Brain microvascular endothelial cell (primary cell): ENCODE measurements at places on chromosomes 2 and 18.

GRCh38 chr2:61045999-61046398, 19.7 kb upstream of the SANBR start:
- DNase-seq: no peak

DNA sequence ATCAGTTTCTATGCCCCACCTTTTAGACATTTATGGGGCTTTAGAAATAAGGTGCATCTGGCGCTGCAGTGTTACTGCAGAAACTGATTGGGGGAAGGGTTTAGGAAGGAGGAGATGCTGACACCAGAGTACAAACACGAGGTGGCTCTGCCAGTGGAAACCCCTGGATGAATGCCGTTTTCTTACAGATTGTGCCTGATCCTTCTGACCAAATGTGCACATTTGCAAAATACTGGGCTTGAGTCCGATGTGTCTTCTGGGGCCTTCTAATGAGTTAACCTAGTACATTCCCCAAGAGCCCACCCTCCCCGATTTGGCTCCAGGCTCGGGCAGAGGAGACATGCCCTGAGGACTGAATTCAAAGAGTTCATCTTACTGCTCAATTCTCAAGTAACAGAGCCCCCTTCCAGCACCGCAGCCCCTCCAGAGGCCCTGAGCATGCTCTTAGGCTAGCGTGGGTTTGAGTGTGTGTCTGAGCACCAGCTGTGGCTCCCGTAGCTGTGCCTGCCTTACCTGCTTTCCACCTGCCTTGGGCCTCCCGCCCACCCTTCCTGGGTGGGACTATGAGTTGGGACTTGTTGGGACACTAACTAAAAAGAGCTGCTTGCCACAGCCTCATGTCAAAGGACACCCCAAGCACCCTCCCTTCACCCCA, 116.7 kb upstream of the COPS8 start:
- DNase-seq: no peak

DNA sequence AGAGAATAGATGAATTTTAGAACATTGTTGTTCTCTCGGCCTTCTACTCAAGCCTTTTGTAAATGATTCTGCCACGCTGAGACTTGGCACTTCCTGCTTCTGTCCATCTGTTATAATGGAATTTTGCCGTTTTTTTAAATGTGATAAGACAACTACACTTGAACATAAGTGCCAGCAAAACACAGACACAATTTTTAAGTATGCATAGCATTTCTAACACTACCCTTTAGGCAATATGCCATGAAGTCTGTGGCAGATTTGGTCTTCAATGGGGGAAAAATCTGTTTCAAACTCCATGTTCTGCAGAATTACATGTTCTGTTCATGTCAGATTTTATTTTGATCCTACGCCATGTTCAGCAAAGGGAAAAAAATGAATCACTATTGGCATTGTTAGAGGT, 1170.7 kb upstream of the SLC39A10 start:
- DNase-seq: no peak

DNA sequence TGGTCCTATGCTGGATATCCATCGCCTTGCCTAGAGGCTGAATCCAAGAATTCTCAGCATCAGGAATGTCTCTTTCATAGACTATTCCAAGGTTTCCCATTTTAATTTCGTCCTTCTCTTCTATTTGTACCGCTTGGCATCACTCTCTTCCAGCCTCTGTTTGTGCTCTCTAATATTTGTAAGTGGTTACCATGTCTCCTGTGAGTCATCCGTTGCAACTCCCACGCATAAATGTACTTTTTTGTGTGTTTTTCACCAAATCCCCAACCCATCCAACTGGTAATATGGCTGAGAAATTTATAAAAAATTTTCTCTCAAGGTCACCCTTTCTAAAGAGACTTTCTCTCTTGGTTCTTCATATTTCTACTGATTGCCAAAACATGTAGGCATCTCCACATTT, 21.8 kb downstream of the COLEC12 start:
- peak; percentile 82 for DNase-seq

DNA sequence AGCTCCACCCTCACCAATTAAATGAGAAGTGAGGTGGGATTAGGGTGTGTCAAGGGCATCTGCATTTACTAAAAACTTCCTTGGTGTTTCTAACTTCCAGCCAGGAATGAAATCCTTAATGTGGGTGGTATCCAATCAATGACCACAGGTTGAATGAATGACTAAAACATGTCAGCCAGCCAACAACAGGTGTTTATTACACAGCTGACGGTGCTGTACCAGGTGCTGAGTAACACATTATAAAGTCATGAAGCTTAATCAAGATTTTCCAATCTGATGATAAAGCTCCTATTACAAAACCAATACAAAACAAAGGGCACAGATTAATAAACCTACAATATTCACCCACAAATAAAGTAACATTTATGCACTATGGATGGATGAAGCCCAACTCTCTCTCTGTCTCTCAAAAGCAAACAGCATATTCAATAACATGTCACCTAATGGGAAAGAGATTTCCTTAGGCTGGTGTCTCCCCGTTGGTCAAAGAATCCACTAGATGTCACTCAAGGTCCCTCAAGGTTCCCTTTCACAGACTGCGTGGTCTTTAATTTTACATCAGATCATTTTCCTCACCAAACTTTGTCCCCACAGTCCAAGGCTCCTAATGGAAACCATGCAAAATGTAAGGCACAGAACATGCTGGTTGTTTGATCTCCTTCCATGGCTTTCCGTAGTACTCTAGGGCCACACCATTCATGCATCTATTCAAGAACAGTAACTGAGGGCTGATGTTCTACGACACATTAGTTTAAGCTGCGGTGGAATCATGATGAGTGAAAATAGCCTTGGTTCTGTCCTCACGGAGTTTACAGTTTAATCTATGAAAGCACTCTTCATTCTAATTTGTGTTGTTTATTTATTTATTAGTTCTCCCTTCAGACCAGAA, 6.4 kb upstream of the PTPN4 start:
- peak; percentile 49 for DNase-seq

DNA sequence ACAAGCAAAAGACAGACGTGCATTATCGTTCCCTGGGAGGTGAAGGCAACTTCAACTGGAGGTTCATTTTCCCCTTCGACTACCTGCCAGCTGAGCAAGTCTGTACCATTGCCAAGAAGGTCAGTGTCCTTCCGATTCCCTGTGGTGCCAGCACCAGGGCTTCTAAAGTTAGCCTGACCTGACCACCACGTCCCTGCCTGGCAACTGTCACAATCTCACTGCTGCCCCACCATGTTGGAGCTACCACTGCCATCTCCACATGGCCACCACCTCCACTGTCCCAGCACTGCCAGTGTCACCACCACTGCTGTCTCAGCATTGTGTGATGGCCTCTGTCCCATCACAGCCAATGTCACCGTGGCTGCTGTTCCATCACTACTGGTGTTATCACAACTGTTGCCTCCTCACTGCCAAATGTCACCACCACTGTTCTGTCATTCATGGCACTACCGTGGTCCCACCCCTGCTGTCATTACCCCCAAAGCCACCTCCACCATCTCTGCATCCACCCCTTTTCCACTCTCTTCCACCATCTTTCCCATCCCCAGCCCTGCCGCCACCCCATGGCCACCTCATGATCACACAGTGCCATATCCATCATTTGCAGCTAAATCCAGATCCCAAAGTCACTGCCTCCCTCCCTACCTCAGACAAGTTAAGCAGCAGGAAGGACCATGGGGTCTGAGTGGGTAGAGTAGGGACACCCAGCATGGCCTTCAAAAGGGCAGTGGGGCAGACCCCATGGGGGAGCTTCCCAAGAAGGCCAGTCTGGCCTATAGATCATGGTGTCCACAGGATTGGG, 216.5 kb downstream of the DYSF start:
- DNase-seq: no peak

- peak; percentile 75 for DNase-seq
These were observed 19.9 kb upstream of the RAB31 start for GRCh38 chr18:9688036-9688741.

DNA sequence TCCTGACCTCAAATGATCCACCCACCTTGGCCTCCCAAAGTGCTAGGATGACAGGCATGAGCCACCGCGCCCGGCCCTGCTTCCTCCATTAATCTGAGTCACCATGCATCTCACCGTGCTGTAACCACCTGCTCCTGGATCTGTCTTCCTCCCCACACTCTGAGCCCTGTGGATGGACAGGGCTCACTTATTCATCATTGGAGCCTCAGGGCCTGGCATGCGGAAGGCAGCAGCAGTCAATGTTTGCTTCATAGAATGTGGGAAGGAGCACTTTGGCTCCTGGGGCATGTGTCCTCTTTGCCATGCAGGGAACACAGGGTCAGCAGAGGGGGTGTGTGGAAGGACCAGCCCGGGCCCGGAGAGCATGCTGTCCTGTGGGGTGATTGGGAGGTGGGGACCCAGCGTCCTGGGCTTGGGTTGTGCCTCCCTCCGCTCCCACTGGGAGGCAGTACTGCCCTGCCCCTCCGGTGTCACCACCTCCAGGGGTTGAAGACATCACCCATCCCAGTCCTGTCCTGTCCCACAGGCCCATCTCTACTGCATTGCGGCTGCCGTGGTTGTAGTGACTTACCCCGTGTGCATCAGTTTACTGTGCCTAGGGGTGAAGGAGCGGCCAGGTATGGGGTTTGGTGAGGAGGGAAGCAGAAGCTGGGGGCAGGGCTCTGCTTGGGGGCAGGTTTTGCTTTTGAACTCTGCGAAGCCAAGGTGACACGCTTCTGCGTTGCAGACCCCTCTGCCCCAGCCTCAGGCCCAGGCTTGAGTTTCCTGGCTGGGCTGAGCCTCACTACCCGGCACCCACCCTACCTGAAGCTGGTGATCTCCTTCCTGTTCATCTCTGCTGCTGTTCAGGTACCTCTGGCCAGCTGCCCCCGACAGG, 11.5 kb downstream of the MFSD2B start:
- no peak for DNase-seq

DNA sequence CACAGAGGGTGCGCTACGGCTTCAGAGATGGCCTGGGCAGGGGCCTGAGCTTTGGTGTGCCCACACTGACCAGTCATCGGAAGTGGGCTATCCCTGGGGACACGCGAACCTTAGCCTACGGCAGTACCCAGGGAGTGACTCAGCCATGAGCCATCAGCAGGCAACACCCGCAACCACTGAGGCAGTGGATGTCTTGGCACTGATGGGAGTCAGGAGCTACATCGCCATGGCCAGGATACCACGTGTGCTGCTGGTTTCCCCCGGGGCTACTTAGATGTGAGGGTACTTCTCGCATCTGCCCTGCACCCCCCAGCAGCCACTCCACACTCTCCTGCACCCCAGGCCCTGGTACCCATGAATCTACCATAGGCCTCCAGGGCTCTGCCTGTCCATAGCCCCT, 12.8 kb upstream of the HPCAL1 start:
- DNase-seq: peak; percentile 49

GRCh38 chr2:190904640-190905261, 24.1 kb downstream of the GLS start:
- peak; percentile 47 for DNase-seq

DNA sequence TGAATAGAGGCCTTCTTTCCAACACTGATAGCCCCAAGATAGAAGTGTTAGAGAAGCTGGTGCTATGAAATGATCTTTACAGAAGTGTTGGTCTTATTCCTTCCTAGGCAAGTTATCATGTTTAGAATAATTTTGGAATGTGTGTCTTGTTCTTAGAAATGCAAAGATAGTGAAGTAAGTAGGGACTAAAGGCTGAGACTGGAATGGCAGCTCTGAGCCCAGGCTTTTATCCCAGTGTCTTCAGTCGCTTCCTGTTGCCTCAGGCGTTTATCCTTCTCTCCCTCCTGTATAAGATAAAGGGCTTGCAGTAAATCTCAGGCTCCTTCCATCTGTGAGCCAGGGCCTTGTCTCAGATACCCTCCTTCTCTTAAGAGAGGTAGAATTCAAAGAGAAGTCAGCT, 218.1 kb downstream of the TPGS2 start:
- DNase-seq: no peak

DNA sequence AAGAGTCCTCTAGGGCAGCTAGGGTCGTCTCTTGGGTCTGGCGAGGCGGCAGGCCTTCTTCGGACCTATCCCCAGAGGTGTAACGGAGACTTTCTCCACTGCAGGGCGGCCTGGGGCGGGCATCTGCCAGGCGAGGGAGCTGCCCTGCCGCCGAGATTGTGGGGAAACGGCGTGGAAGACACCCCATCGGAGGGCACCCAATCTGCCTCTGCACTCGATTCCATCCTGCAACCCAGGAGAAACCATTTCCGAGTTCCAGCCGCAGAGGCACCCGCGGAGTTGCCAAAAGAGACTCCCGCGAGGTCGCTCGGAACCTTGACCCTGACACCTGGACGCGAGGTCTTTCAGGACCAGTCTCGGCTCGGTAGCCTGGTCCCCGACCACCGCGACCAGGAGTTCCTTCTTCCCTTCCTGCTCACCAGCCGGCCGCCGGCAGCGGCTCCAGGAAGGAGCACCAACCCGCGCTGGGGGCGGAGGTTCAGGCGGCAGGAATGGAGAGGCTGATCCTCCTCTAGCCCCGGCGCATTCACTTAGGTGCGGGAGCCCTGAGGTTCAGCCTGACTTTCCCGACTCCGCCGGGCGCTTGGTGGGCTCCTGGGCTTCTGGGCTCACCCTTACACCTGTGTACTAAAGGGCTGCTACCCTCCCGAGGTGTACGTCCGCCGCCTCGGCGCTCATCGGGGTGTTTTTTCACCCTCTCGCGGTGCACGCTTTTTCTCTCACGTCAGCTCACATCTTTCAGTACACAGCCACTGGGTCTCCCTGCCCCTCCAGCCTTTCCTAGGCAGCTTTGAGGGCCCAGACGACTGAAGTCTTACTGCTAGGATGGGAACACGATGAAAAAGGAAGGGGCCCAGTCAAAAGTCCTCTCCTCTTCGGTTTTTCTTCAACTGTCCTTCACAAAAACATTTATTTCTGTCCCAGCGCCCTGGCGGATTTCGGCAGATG, 8.1 kb downstream of the SIX2 start:
- DNase-seq: no peak

- no peak for DNase-seq
These were observed 162.6 kb downstream of the MYCN start for GRCh38 chr2:16102976-16103380.

DNA sequence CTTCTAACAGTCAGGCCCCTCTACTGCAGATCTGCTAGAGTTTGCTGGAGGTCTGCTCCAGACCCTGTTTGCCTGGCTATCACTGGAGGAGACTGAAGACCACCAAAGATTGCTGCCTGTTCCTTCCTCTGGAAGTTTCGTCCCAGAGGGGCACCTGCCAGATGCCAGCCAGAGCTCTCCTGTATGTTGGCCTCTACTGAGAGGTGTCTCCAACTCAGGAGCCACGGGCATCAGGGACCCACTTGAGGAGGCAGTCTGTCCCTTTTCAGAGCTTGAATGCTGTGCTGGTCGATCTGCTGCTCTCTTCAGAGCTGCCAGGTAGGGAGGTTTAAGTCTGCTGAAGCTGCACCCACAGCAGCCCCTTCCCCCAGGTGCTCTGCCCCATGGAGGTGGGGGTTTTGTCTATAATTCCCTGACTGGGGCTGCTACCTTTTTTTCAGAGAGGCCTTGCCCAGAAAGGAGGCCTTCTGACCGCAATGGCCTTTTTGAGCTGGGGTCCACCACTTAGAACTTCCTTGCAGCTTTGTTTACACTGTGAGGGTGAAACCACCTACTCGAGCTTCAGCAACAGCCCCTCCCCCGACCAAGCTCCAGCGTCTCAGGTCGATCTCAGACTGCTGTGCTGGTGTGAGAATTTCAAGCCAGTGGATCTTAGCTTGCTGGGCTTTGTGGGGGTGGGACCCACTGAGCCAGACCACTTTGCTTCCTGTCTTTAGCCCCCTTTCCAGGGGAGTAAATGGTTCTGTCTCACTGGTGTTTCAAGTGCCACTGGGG, 566.0 kb downstream of the NR4A2 start:
- no peak for DNase-seq
